Endothelial cell (in vitro differentiated cells): ENCODE measurements at places on chromosomes 3 and 15.
A peak's percentile ranks its signal among the peaks of the same experiment; 100 is the strongest.

GRCh38 chr15:93707751-93708150 lies 523.6 kb upstream of the MCTP2 start:
- no peaks in the 10 kb centered on the region for H3K36me3 ChIP-seq
- H3K27me3 ChIP-seq, result peaks cover 3% of the 10 kb centered on the region
- no peak overlapping the region for H3K4me3 ChIP-seq
- no peak for DNase-seq

DNA sequence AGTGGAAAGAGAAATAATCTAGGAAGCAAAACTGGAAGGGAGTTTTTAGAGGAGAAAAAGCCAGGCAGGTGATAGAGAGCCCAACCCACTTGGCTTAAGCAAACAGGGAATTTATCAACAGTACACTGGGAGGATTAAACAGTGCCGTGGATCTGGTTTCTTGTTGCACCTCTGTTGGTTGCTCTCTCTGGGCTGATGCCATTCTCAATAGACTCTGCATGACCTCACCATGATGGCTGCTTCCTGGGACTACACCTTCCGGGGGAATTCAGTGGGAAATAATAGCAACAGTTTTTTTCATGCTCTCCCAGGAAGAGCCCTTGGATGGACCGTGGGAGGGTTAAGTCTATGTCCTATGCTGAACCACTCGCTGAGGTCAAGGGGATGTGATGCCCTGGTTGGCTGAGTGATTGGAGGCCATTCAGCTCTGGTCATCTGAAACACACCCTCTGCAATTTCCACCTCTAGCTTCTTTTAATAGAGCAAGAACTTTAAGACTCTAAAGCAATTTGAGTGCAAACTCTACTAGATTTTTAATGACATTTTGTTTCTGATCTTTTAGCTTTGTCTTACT lies 74.2 kb downstream of the EPHB1 start:
- H3K36me3 ChIP-seq, result no peaks in the 10 kb centered on the region
- peaks cover 13% of the 10 kb centered on the region for H3K4me1 ChIP-seq
- no peak overlapping the region for H3K27ac ChIP-seq
- no peak for DNase-seq

DNA sequence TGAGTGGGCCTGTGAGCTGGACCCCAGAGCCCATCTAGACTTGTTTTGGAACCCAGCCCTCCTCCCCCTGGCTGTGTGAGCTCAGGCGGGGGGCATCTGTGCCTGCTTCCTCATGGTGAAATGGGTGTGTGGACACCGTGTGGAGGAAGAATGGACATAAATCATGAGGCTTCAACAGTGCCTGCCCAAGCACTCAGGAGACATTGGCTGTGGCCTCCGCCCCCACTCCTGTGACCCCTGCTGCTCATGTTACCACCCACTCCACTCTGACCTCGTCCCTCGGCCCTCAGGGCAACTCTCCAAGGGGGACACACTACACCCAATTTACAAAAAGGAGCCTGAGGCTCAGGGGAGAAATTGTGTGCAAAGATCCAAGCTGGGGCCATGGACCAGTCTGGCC lies 16.6 kb downstream of the TPRA1 start:
- H3K36me3 ChIP-seq, result peaks cover 15% of the 10 kb centered on the region
- DNase-seq, result no peak
- H3K27ac ChIP-seq, result no peak overlapping the region
- H3K4me1 ChIP-seq, result peaks cover 2% of the 10 kb centered on the region
- H3K27me3 ChIP-seq, result peaks cover 4% of the 10 kb centered on the region

DNA sequence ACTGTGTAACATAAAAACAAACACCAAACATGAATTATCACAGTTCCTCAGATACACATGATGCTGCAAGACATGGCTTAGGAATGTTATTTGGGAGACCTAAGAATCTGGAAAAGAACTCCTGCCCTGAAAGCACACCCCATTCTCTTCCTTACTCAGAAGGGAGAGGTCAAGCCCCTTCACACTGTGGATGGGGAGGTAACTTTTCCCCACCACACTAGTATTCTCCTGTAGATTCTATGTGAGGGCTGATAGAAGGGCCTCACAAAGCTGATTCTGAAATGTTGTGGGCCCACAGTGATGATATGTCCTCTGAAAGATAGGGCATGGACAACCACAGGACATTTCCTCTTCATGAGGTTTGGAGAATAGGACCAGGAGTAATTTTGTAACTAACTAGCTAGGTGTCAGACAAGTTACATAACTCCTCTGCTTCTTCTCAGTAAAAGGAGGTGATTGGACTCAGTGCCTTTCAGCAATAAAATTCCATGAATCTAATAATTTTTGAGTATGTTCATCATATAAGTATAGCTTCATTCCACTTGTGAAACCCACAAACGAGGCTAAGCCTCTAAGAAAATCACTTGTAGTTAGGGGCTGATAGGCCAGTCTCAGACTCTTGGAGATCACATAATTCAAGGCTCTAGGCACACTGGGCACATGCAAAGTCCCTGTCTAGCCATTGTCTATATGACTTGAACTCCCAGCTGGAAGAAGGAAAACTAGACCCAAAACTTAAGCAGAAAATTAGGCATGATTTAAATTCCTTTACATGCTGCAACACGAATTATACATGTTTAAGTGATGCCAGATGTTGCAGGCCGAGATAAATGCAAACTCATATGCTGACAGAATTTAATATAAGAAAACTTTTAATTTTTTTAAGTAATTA lies 7.5 kb downstream of the PTX3 start:
- no peak for DNase-seq
- H3K27me3 ChIP-seq, result peaks cover 1% of the 10 kb centered on the region
- H3K4me1 ChIP-seq, result no peaks in the 10 kb centered on the region
- H3K36me3 ChIP-seq, result no peaks in the 10 kb centered on the region
- H3K4me3 ChIP-seq, result no peak overlapping the region
- no peak overlapping the region for H3K27ac ChIP-seq

DNA sequence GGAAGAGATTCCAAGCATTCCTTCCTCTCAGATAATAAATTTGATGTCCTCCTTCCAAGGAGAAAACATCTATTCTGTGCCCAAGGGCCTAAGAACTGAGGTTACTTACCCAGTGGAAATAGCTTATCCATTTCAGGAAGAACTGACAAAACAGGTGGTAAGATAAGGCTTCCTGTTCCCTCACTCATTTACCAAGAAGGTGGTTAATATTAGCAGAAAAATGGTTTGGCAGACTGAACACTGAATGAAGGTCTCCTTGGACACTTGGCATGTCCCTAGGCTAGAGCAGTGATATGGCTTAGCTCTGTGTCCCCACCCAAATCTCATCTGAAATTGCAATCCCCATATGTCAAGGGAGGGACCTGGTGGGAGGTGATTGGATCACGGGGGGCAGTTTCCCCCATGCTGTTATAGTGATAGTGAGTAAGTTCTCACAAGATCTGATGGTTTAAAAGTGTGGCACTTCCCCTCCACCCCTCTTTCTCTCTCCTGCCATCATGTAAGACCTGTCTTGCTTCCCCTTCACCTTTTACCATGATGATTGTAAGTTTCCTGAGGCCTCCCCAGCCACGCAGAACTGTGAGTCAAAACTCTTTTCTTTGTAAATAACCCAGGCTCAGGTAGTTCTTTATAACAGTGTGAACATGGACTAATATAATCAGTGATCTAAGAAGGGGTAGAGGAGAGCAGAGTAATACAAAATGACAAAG lies 127.4 kb downstream of the ST8SIA2 start:
- H3K4me3 ChIP-seq, result no peak overlapping the region
- DNase-seq, result no peak
- peaks cover 12% of the 10 kb centered on the region for H3K4me1 ChIP-seq
- H3K27ac ChIP-seq, result peak overlapping the region; percentile 45

DNA sequence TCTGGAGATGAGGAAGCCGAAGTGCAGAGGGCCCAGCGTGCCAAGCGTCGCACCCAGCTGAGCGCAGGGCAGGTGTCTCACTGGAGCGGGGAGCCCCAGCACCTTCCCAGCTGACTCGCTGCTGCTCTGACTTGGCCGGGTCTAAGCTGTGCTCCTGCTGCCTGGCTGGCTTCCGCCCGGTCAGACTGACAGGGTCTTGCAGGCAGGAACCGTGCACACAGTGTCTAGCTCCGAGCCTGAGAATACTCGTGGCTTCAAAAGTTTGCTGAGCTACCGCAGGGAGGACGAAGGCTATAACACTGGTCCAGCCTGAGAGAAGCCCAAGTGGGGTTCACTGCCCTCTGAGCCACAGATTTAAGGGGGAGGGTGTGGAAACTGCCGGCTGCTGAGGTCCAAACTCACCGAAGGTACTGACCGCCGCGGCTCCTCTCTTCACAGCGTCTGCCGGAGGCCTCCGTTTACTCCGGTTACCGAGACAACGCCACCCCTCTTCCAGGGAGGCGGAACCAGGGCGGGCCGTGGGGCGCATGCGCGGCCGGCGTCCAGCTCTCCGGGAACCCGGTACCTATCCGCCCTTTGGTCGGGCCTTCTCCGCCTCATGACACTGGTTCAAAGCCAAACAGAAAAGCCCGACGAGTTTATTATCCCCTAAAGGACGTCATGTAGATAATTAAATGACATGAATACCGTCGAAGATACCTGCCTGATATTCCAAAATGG lies at the start of gene CFAP44:
TSS of gene CFAP44 (minus strand) at position 443 of the 720 bp plus-strand sequence. CDS start 7,829 bp downstream, outside the sequence.
- H3K4me3 ChIP-seq, result peak within 1 kb of the TSS; percentile 83
- no peaks in the 10 kb centered on the region for H3K36me3 ChIP-seq
- no peaks in the 10 kb centered on the region for H3K4me1 ChIP-seq
- no peaks in the 10 kb centered on the region for H3K27me3 ChIP-seq
- peak; percentile 89 for DNase-seq
- peak within 1 kb of the TSS; percentile 80 for H3K27ac ChIP-seq

GRCh38 chr3:146326875-146327543 lies 76.1 kb upstream of the PLSCR4 start:
- no peak overlapping the region for H3K4me3 ChIP-seq
- H3K27me3 ChIP-seq, result peaks cover 3% of the 10 kb centered on the region
- no peak overlapping the region for H3K27ac ChIP-seq
- H3K4me1 ChIP-seq, result no peaks in the 10 kb centered on the region

- no peak for DNase-seq
- H3K27me3 ChIP-seq, result peaks cover 8% of the 10 kb centered on the region
- H3K4me1 ChIP-seq, result peaks cover 15% of the 10 kb centered on the region
- peaks cover 12% of the 10 kb centered on the region for H3K36me3 ChIP-seq
- H3K4me3 ChIP-seq, result no peak overlapping the region
Observed at GRCh38 chr3:13236557-13237173, 163.4 kb upstream of the IQSEC1 start.

GRCh38 chr3:117059956-117060270 lies 350.3 kb downstream of the TUSC7 start:
- no peak overlapping the region for H3K27ac ChIP-seq
- DNase-seq, result no peak
- no peak overlapping the region for H3K4me3 ChIP-seq
- no peaks in the 10 kb centered on the region for H3K36me3 ChIP-seq
- H3K27me3 ChIP-seq, result no peaks in the 10 kb centered on the region

- H3K27ac ChIP-seq, result no peak overlapping the region
- peaks cover 74% of the 10 kb centered on the region for H3K36me3 ChIP-seq
- peaks cover 1% of the 10 kb centered on the region for H3K27me3 ChIP-seq
- H3K4me3 ChIP-seq, result peak overlapping the region; percentile 6
- H3K4me1 ChIP-seq, result no peaks in the 10 kb centered on the region
- DNase-seq, result no peak
Observed at GRCh38 chr15:28164876-28165275, 65.8 kb upstream of the OCA2 start.

- DNase-seq, result no peak
- H3K27me3 ChIP-seq, result peaks cover 14% of the 10 kb centered on the region
- no peak overlapping the region for H3K4me3 ChIP-seq
- peak overlapping the region; percentile 76 for H3K27ac ChIP-seq
Observed at GRCh38 chr15:85477730-85478129, 97.3 kb downstream of the AKAP13 start.

DNA sequence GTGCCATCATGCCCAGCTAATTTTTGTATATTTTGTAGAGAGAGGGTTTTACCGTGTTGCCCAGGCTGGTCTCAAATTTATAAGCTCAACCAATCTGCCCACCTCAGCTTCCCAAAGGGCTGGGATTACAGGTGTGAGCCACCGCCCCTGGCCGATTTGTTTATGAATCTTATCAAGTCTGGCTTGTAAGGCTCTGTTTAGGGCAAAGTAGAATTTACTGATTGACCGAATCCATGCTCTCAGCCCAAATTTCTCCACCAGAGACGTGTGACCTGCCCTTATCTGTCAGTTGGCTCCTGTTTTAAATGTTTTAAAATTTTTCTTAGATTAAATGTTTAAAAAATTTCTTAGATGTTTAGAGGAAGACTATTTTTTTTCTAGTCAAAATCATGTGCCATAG lies 19.5 kb downstream of the RAD54L2 start:
- no peak overlapping the region for H3K27ac ChIP-seq
- H3K36me3 ChIP-seq, result peaks cover 5% of the 10 kb centered on the region
- H3K4me1 ChIP-seq, result no peaks in the 10 kb centered on the region
- no peak overlapping the region for H3K4me3 ChIP-seq
- DNase-seq, result no peak

DNA sequence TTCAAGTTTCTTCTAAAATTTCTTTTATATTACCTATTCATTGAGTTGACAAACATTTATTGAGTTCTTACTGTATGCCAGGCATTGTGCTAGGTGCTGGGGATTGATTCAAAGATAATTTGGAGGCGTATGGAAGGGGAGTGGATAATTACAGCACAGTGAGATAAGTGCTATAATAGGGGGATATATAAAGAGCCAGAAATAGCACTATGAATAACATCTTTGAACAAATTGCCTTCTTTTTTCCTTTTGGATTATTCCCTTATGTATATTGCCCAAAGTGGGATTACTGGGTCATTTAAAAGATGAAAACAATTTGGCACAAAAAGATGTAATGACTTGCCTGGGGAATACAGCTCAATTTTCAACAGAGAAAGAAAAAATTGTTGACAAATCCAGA lies 64.6 kb downstream of the LPP start:
- H3K27me3 ChIP-seq, result no peaks in the 10 kb centered on the region
- no peak overlapping the region for H3K27ac ChIP-seq
- no peak overlapping the region for H3K4me3 ChIP-seq
- no peak for DNase-seq
- H3K36me3 ChIP-seq, result peaks cover 14% of the 10 kb centered on the region

DNA sequence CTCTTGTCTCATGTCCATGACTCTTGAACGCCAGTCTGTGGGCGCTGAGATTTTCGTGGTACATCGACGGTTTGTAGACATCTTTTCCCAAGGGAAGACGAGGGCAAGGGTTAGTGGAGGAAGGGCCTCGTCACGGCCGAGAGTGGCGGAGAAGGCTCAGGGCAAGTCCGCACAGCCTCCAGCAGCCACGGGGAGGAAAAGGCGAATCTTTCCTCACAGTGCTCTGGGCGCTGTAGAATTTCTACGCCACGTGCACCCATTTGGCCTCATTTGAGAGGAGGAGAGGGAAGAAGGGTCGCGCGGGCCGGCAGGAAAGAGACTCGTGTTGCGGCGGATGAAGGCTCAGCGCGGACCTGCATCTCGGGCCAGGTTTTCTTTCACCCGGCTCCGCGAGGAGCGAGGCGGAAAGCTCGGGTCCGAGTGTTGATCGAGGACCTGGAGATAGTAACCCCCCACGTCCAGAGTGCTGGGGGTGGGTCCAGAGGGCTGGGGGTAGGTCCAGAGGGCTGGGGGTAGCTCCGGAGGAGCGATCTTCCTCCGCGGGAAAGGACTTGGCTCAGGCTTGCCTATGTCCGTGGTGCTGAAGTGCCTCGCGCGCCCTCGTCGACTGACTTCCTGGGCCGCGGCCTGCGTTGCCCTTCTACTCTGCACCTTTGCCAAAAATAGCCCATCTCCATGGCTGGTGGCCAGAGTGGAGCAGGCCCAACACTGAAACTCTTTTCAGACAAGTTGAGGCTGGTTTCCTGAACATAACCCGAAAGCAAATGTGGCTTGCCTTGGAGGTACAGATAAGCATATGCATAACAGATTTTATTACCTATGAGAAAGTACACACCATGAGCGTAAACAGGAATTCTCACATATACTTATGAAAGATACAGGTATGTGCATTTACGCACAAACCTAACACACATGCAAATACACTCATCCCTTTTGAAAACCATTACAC lies 1.1 kb downstream of the SLC35G2 start:
- H3K27me3 ChIP-seq, result peaks cover 9% of the 10 kb centered on the region
- H3K4me3 ChIP-seq, result peak overlapping the region; percentile 96
- peaks cover 11% of the 10 kb centered on the region for H3K36me3 ChIP-seq
- DNase-seq, result peak; percentile 53
- H3K4me1 ChIP-seq, result peaks cover 19% of the 10 kb centered on the region
